Esophagus squamous epithelium (tissue), 5 donors: ENCODE measurements at places on chromosomes 5 and 9.

GRCh38 chr5:1703352-1704050, 96.1 kb downstream of the MRPL36 start:
- DNase-seq, result no peak

GRCh38 chr5:169435506-169436229, 134.7 kb upstream of the SLIT3 start:
- DNase-seq, result no peak

DNA sequence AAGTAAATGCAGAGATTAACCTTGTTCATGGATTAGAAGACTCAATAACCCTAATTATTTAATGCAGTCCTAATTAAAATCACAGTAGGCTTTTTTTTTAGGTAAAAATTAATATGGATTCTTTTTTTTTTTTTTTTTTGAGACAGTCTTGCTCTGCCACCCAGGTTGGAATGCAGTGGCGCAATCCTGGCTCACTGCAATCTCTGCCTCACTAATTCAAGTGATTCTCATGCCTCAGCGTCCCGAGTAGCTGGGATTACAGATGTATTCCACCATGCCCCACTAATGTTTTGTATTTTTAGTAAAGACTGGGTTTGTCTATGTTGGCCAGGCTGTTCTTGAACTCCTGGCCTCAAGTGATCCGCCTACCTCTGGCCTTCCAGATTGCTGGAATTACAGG, 40.6 kb downstream of the DENND4C start:
- DNase-seq, result no peak

DNA sequence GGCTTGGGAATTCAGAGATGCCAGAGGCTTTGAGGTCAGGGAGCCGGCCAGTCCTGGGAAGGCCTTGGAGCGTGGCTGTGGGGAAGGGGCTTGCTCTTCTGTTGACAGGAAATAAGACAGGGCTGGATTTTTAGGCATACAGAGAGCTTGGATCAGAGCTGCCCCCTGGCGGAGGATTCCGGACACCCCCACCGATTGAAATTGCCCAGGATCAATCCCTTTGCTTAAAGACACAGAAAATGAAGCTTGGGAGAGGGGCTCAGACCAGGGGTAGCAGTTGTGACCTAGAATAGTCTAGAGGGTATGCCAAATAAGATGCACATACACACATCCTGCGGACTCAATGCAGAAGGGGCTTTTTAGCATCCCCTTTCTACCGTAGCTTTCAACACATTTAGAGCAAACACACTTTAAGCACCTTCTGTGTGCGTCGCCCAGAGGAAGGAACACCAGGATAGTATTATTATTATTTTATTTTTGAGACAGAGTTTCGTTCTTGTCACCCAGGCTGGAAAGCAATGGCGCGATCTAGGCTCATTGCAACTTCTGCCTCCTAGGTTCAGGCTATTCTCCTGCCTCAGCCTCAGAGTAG, 1.7 kb upstream of the NTMT1 start:
- DNase-seq, result no peak

GRCh38 chr5:33761139-33761538, 130.7 kb downstream of the ADAMTS12 start:
- DNase-seq, result no peak

DNA sequence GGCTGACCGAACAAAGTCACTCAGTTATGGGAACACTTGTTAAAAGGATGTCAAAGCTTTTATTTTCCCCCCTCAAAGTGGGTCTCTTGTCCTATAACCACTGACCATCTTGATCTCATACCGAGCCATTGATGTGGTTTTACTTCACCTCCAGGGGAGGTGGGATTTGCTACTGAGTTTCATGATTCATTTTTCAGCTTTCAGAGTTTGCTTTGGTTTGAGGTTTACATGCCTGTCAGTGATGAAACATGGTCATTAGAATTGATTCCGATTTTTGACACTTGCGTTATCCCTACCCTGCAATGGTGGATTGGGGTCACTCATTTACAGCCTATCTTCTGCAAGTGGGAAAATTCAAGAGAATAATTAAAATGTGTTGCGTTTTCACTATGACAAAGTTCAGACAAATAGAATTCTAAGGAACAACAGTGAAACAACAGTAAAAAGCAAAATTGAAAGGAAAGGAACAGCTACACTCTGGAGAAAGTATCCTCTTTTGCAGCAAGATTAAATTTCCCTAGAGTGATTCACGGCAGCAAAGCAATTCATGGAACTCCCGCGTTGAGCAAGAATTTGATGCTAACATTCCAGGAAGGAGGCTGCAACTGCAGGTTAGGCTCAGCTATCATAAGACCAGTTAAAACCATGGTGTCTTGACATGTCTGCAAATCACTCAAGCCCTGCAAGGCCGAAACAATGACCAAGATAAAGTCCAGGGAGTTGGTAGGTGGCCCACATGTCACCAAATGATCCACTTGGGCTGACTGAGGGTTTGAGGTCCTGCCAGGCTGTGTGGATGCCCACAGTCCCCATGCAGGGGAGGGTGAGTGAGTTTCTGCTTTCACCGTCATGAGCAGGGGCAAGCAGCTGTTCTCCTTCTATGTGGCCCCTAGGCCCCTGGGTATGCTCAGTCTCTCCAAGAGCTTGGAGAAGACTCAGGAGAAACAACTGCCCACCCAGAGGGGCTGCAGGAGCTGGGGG, 9.4 kb downstream of the GADD45G start:
- no peak for DNase-seq

DNA sequence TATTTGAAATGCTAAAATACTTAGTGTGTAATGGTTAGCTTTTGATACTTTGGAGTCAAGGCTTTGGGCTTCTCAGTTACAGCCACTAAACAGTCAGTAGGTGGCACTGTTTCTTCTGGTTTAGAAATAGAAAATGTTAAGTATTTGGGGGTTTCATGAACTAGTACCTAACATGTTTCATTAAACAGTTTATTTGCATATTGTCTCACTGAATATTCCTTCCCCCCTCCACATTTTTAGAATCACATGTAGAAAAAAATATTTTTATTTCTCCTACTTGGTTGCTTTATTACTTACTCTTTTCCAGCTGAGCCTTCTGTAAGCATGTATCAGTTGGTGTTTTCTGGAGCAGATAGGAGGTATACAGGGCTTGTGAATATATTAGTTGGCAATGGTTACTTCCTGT, 48.0 kb downstream of the IPO11 start:
- DNase-seq, result no peak

- DNase-seq, result no peak
Measured at GRCh38 chr5:134398609-134399155, 13.0 kb downstream of the CDKN2AIPNL start.

DNA sequence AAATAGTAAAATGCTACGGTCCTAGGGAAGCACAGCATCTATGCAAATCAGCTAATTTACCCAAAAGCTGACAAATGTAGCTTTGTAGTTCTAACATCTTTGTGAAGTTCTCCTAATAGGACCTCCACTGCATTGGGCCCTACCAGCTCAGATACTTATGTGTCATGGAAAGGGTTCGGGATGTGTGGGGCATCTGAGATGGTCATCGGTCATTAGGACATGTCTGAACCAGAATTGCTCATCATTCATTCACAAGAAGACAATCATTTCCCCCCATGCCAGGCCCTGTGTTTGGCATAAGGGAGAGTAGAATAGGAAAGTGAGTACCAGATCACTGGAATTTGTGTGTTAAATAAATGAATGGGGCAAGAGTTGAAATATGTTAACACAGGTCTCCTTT, 35.7 kb downstream of the PWWP2A start:
- no peak for DNase-seq

GRCh38 chr9:23826120-23826629, at the start of gene ELAVL2:
Gene ELAVL2 (minus strand): TSS chr9:23826240. CDS start chr9:23762234, 64,006 bp downstream.
- peak; percentile 33 for DNase-seq

DNA sequence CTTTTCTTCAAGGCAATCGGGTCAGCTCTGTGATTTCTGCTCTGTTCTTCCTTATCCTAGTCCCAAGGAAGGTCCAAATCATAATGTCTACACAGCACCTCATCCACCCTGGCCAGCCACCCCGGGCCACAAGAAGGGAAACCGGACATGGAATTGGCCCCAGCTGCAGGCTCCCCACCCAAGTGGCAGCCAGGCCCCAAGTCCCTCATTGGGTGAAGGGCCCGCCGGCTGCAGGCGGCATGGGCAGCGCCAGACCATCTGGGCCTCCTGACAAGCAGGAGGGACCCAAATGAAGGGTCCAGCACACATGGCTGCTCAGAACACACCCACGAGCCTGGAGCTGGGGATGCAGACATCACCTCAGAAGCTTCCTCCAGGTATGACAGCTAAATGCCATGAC, 33.7 kb downstream of the BICD2 start:
- no peak for DNase-seq

DNA sequence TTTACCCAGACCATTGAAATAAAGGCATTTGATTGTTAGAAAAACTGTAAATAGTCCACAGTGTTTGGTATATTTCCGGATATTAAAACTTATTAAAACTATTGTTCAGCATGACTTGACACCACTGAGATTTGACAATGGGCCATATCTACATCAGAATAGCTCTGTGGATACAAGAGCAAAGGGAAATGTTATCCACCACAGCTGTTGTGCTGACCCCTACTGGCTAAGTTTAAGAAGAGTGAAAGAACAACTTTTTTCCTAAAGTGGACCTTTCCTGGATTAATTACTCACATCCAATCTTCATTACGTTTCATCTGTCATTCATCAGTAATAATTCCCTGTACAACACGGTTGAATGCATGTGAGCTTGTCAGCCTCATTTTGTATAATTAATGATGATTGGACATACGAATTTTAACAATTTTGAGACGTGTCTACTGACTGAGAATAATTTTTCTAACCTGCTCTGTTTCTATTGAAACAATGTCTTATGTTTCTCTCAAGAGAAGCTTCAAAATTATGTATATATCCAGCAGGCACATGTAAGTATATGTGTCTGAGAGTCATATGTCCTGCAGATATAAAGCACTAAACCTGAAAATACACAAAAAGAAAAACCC, 1952.6 kb downstream of the MAT2B start:
- no peak for DNase-seq

DNA sequence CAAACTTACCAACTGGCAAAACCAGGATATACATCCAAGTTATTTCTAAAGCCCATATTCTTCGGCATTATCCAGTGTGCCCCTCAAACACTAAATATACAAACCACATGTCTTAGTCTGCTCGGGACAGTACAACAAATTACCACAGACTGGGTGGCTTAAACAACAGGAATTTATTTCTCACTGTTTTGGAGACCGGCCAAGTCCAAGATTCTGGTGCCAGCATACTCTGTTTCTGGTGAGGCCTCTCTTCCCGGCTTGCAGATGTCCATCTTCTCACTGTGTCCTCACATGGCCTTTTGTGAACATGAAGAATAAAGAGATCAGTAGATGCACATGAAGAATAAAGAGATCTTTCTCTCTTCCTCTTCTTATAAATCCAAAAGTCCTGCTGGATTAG, 12.9 kb upstream of the SLCO6A1 start:
- DNase-seq, result no peak

DNA sequence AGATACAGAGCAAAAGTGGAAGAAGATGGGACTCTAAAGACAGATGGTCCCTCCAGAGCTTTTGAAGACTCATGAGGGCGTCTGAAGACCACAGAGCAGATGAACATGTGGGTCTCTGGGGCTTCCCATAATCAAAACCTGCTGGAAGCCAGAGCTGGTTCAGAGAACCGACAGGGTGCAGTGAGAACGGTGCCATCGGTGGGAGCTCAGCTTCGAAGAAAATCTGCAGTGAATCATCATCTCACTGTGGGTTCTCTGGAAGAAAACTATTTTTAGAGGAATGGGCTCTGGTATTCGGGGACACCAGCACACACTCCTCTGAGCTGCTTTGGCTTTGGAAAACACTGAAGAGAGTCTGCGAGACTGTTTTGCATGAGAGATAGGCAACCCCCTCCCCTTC, 222.4 kb upstream of the PANK3 start:
- no peak for DNase-seq

DNA sequence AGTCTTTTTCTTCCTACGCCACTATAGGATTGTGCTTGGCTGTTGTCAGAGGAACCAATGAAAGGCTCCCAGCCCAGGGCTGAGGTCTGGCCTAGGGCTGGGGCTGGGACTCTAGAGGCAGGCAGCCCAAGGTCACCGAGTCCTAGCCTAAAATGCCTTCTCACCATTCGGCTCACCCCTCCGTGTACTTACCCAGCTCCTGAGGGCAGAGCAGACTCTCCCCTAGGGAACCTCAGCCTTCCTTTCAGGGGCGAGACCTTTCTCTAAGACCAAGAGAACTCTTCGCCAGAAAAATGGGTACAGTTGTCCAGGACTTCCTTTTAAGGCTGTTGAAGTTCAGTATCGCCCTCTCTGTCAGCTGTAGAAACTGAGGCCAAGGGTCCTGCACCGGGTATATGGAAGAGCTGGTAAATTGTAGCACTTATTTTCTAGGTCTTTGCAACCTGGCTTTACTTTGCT, 1.7 kb upstream of the SPRY4 start:
- no peak for DNase-seq

DNA sequence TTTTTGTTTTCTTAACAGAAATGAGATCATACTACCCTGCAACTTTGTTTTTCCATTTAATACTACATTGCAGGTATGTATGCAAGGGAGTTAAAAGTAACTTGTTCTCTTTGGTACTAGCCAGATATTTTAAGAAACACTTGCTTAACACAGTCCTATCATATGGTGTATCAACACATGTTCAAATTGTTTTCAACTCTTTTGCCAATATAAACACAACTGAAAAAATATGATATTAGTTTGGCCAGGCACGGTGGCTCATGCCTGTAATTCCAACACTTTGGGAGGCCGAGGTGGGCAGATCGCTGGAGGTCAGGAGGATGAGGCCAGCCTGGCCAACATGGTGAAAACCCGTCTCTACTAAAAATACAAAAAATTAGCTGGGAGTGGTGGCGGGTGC, 41.6 kb downstream of the RNF38 start:
- DNase-seq, result no peak

- DNase-seq, result no peak
Measured at GRCh38 chr9:14713187-14713767, 9.3 kb downstream of the CER1 start.

- no peak for DNase-seq
Measured at GRCh38 chr9:97985058-97985861, 2.1 kb downstream of the ANP32B start.

GRCh38 chr5:1033178-1033577, 24.6 kb downstream of the NKD2 start:
- DNase-seq, result no peak

DNA sequence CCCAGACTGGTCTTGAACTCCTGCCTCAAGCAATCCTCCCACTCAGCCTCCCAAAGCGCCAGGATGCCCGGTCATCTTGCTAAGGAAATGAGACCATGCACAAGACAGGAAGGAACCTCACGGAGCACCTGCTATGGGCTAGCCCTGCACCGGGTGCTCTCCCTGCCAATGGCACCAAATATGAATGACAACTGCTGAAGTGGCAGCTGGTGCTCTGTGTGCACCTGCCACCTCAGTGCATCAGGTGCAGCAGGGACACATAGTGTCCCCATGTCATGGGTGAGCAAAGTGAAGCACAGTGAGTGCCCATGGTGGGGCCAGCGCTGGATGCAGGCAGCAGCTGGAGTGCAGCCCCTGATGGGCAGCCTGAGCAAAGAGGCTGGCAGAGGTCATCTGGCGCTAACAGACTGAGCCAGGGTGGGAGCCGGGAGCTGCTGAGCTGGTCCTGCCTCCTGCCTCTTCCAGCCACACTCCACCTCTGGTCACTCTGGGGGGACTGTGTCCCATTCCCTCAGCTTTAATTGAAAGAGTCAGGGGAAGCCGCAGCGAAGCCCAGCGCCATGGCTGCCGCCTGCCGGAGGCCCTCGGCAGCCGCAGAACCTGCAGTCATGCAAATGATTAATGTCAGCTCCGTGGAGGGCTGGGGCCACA, 46.4 kb downstream of the BARX1 start:
- DNase-seq, result no peak

GRCh38 chr9:33905137-33905536, 88.2 kb downstream of the UBE2R2 start:
- no peak for DNase-seq
